Hematopoietic multipotent progenitor cell treated with erythropoietin and hydrocortisone succinate and interleukin-3 and kit ligand, for 4 days (in vitro differentiated cells): ENCODE measurements at places on chromosomes 2 and 18.

DNA sequence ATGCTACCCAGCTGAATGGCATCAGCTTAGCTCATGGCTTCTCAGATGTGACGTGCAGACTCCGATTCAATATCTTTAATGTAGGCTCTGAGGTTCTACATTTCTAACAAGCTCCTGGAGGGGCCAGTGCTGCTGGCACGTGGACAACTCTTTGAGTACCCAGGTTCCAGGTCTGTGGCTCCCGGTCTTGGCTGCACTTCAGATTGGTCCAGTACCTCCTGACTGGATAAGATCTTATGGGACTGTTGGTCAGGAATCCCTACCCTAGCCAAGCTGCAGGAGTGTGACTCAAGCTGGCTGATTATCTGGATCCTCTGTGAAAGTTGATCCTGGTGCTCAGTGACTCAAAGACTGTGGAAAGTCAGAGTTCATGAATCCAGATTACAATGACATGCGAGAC lies 222.1 kb downstream of the ANKRD30B start:
- DNase-seq = no peak

DNA sequence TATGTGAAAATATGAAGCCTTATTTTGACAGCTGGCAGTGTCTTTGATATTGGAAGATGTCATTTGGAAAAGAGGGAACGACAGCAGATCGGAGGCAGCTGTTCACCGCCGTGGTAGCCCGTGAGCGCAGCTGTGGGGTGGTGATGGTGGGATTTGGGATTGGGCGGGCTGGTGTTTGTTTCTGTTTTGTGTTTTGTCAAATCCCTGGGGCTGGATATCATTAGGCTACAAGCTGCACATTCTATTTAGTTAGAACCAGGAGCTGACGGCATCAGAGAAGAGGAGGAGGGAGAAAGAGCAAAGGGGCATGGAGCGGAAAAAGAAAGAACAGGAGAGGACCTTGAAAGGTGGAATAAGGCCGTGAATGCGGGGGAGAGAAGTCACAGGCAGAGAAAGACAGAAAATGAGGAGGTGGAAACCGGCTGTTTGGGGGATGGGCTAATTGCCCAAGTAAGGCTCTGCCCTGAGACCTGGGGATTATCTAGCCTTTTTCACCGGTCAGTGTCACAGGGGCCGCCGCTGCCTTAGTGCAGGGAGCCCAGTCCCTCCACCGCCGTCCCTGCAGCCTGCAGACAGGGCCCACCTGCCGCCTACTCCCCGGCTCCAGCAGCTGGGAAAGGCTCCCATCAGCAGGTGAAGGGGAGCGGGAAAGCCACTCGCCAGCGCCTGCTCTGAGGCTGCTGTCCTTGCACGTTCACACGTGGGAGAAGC lies 88.0 kb downstream of the ZCCHC2 start:
- DNase-seq = no peak

DNA sequence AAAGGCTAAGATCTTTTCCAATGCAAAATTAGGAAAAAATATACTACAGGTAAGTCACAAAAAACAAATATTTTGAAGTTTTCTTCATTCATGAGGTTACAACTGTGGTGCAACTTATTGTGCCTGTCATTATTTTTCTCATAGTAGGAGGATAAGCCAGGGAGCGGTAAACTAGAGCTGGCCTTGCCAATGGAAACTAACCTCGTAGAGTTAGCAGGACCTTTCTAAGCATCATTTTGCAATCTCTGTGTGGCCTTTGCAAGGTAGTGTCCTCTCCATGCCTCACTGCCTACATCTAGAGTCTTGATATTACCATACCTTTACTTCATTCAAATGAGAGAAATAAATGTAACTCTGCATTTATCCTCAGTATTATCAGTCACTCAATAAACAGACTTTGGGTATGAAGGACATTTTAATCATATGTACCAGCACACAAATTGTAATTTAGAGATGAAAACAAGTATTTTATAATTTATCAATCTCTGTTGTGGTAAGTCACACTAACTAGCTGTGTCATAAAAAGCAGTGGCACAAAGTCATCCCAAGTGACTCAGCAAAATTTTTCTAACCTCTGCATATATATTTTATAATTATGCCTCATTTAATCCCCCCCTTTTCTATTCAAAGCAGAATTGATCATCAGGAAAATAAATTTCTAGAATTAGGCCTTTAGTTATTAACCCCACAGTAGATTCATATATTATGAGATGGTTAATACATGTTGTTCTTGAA lies 47.0 kb downstream of the LANCL1 start:
- peak; percentile 7 for DNase-seq

- DNase-seq = no peak
Measured at GRCh38 chr2:186868344-186868743, 19.4 kb upstream of the ZSWIM2 start.

- DNase-seq = no peak
Measured at GRCh38 chr2:64383881-64384280, 70.1 kb upstream of the LGALSL start.

- no peak for DNase-seq
Measured at GRCh38 chr18:69996951-69997798, 49.5 kb upstream of the CD226 start.

DNA sequence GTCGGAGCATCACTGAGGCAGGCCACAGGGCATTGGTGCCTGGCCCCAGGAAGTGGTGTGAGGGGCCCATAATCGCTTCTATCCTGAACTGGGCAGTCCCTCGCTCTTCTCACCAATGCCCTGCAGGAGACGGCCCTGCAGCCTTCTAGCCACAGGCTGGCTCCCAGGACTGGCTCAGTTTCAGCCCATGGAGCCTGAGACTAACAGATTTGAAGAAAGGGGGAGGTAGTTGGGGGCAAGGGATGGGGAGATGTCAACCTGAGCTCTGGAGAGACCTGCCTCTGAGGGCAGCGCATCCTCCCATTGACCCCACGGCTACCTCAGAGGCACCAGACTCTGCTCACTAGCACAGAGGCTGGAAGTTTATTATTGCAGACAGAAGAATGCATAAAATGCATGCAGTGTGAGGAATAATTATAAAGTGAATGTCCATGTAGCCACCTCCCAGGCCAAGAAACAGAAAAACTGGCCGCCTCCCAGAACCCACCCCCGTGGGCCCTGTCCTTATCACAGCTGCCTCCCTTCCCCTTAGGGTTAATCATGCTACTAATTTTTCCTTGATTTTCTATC lies 1.4 kb downstream of the TOGARAM2 start:
- DNase-seq = no peak

- DNase-seq = no peak
Measured at GRCh38 chr2:21263622-21264021, 139.9 kb downstream of the TDRD15 start.

DNA sequence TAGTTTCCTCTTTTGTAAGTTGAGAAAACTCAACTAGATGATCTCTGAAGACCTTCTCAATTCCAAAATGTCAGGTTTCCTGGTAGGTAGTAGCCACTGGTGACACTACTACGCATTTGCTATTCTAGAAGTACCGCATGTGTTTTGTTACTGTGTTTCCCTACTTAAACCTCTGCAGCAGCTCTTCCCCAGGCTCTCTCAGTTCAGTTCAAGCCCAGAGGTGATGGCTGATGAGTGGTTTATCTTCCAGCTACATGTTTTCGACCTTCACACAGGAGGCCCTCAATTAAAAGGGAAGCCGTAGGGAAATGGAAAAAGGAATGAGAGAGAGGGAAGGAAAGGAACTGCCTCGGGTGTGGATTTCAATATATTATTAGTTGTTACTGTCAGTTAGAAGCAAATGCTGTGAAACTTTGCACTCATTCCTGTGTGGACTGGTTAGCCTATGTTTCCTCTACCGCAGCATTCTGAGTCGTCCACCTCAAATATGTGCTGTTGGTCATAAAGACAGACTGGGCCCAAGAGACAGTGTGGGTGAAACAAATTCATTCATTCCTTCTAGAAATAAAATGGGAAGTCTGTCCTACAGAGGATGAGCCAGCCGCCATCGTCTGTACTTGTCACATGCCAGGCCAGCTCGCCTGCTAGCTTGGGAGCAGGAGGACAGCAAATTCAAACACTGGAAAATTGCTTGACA lies 455.2 kb upstream of the RAB12 start:
- no peak for DNase-seq

DNA sequence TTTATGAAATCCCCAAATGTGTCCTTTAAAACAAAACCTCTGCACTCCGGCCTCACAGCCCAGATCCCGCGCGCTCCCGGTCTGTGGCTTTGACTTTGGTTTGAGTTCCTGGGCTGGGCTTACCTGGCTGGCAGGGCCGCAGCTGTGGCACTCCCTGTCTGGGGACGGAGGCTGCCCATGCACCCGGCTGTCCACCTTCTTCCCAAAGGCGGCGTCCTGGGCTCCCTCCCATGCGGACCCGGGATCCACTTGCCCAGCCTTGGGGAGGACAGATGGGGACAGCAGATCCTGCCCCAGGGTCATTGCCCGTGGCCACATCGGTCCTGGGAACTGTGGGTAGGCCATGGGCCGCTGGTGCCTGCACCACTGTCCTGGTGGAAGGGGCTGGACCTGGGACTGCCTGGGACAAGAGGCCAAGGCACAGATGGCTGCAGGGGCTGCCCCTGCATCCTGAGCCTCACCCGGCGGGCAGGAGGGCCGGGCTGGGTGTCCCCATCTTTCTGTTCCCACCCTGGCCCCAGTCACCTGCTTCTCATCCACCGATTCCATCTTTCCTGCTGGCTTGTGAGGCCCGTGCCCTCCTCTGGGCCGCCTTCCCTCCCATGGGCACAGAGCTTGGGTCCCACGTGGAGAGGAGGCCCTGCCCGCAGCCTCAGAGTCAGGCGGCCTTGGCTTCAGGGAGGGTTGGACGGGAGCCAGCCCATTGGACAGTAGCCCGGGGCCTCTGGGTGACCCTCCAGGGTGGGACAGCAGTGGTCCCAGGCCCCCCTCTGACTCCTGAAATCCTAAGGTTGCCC lies 27.7 kb downstream of the NFATC1 start:
- no peak for DNase-seq

- DNase-seq = no peak
Measured at GRCh38 chr2:3443506-3444084, 64.1 kb downstream of the TRAPPC12 start.

- no peak for DNase-seq
Measured at GRCh38 chr18:78822171-78822948, 157.3 kb upstream of the SALL3 start.

- no peak for DNase-seq
Measured at GRCh38 chr18:3214855-3215637, 4.7 kb downstream of the MYOM1 start.

GRCh38 chr2:182667315-182667695 lies 48.8 kb upstream of the DNAJC10 start:
- no peak for DNase-seq

DNA sequence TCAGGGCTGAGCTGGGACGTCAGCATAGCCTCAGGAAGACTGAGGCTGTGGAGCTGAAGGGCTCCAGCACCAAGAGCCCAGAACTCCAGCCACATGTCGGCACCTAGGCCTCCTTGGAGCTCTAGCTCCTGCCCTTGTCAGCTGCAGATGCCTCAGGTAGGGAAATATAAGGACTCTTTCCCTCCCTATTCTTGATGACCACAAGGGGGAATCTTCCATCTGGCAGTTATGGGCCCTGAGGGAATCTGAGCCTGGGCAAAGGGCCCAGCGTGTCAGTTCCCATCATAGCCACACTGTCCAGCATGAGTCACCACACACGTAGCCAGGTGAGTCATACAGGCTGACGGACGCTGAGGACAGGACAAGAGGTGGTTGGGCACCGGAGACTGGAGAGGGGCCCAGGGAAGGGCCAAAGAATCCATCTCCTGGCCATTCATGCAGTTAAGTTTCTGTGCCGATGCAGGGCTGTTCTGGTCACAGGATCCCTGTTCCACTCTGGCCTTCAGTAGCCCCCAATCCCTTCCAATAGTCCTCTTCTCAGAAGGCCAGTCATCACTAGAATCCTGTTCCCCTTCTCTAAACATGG lies 1.8 kb downstream of the MPV17 start:
- DNase-seq = peak; percentile 48

- DNase-seq = peak; percentile 43
Measured at GRCh38 chr18:59358414-59358711, 702 bp downstream of the LMAN1 start.

DNA sequence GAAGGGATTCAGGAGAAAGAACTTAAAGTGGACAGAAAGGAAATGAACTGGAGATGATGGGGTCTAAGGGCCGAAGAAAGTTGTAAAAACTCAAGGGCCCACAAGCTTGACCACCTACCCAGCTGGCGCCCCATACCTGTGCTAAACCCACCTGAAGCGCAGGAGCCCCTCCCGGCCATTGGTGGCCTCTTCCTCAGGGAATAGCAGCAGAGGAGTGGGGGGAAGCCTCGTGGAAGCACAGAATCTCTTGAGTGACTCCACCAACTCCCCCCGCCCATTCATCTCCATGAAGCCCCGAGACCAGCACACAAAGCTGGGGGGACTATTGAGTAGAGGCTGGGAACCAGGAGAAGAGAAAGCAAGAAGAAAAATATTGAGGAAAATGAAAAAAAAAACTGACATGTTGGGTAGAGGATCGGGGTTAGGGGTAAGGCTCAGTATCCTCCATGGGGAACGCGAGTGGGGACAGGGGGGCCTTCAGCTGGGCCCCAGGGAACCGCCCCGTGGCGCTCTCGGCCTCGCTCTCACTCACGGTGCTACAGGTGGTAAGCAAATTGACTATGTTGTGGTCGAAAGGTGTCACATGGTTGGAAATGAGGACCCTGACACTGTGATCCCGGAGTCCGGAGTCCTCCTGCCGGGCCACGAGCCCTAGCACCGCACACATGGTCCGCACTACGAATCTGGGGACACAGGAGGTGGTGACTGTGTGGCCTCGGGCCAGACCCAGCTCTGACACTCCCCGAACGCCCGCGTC lies 728 bp downstream of the AUP1 start:
- DNase-seq = no peak

GRCh38 chr2:217987391-217987790 lies 15.4 kb downstream of the TNS1 start:
- DNase-seq = no peak

- DNase-seq = no peak
Measured at GRCh38 chr18:50707855-50708469, 111.9 kb downstream of the MRO start.

DNA sequence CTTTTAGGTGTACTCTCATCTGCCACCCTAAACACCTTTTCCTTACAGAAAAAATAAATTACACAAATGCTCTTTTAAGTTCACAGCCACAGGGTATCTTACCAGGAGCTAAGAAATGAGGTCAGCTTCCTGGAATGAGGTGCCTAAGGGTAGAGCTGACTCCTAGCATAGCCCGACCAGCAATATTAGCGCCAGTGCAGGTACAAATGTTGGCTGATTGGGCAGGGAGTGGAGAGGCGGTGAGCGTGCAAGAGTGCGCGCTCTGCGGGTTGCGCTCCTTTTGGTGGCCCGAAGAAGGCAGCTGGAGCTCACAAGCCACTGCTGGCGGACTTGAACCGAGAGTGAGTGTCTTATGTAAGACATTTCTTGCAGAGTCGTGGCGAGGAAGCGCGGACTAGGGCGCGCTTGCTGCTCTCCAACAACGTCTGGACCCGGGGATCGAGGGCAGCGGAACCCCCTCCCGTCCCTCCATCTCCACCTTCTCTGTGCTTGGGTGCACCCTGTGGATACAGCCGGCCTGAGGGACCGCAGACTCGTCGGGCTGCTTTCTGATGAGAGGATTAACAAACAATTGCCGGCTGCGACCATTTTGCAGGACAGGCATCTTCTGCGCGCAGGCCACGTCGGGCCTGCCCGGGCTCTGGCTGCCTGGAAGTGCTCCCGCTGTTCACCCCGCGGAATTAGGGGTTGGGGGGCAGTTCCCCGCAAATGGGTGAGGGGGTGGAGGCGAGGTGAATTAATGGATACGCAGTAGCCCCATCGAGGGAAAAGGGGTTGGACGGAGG lies 17.3 kb downstream of the BOLA3 start:
- DNase-seq = peak; percentile 37

- peak; percentile 23 for DNase-seq
Measured at GRCh38 chr2:121479882-121480522, 50.7 kb upstream of the RNU4ATAC start.

- no peak for DNase-seq
Measured at GRCh38 chr18:44066541-44066940, 614.1 kb upstream of the SETBP1 start.

GRCh38 chr2:28377195-28377816 lies 15.4 kb upstream of the FOSL2 start:
- DNase-seq = no peak
